Activated T-cell treated with anti-CD3 and anti-CD28 coated beads, Interleukin-2, amount 50 U/mL, for 48 hours (primary cell): ENCODE measurements at places on chromosomes 6 and 20.

DNA sequence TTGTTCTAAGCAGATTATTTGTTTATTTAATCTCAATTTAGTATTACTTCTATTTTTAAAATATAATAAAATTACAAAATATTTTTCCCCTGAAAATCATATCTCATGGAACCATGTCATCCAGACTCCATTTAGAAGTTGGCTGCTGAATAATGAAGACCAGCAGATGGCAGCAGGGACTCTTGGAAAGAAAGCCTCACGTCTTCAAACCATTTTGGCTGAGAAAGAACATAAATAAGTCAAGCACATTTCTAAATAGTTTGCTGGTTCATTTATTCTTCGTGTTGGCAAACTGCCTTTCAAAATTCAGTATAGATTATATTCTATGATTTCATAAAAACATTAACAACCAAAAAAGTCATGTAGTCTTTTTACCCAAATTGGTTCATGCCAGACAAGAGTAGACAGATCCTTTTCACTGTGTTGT is 71.7 kb downstream of the RCAN2 start:
- DNase-seq, result peak; percentile 27

DNA sequence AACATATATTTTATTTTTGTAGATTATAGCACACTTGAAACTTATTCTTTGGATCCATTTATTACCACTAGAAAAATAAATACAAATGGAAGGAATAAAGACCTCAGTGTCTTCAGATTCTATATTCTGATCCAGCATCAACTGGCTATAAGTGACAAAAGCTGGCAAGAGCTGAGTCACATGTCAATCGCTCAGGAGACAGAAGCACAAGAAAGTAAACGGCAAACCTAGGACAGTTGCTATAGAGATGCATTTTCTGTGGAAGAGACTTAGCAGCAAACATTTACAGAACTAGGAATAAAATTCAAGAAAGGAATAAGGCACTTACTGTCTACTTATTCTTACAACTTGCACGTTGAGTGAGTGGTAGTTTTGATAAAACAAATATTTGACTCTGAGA is 230.4 kb downstream of the CLVS2 start:
- DNase-seq, result no peak

DNA sequence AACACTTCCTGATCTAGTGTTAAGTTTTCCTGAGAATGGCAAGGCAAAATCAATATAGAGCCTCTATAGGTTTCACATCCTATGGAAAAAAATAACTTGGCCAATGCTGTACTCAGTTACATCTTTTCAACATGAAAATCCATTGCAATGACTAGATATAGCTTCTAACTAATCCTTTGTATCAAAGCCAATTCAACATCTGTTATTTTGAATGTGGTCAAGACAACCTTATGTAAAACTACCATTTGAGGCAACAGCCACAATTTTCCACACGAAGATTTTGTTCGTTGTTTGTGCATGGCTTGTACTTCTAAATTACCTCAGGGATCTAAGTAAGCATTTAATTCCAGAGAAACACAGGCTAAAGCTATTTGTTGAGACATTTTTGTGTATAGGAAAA is 637.8 kb upstream of the EYS start:
- DNase-seq, result no peak

DNA sequence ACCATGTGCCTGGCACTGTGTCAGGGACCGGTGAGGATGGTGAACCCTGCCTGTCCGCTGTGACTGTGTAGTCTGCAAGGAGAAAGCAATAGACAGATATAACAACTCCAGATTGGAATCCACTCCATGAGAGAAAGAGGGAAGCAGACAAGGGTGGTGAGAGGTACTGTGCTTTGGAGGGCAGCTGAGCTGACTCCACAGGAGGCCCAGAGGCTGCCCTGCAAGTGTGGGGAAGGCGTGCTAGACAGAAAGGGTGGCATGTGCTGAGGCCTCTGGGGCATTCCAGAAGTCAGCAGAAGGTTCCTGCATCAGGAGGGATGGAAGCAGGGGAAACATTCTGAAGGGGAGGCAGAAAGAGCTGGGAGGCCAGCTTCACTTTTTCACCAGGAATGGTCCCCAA is 39.3 kb upstream of the APCDD1L start:
- DNase-seq, result no peak

GRCh38 chr20:48761023-48761785 is 66.6 kb downstream of the PREX1 start:
- no peak for DNase-seq

- no peak for DNase-seq
Observed at GRCh38 chr6:579339-579738, 77.6 kb downstream of the HUS1B start.

- no peak for DNase-seq
Observed at GRCh38 chr6:136333824-136334464, 44.3 kb upstream of the BCLAF1 start.

DNA sequence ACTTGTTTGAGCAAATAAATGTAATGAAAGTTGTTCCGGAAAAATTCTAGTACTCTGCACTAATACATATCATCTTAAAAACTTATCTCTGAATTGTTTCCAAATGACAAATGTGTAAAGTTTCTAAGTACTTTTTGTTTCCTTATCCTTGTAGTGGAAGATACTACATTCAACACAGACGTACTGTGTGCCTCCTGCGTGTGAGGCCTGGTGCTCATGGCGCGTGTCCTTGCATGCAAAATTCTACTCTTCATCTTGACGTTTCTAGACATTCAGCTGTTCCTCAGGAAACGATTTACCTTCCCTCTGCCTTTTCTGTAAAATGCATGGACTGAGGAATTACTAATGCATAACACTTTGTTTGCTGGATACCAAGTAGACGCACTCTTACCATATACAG is 11.5 kb downstream of the DLL1 start:
- no peak for DNase-seq

DNA sequence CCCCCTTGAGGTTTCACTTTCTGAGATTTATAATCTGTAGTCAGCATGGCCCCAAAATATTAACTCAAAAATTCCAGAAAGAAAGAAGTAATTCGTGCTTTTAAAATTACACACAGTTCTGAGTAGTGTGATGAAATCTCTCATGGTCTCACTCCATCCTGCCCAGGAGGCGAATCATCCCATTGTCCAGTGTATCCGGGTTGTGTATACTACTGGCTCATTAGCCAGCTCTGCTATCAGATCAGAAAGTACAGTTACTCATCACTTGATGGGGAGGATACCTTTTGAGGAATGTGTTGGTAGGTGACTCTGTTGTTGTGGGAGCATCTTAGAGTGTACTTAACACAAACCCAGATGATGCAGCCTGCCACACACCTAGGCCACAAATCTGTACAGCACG is 65.2 kb downstream of the CDC5L start:
- DNase-seq, result no peak

GRCh38 chr20:24782301-24782700 is 166.8 kb upstream of the CST7 start:
- DNase-seq, result no peak

DNA sequence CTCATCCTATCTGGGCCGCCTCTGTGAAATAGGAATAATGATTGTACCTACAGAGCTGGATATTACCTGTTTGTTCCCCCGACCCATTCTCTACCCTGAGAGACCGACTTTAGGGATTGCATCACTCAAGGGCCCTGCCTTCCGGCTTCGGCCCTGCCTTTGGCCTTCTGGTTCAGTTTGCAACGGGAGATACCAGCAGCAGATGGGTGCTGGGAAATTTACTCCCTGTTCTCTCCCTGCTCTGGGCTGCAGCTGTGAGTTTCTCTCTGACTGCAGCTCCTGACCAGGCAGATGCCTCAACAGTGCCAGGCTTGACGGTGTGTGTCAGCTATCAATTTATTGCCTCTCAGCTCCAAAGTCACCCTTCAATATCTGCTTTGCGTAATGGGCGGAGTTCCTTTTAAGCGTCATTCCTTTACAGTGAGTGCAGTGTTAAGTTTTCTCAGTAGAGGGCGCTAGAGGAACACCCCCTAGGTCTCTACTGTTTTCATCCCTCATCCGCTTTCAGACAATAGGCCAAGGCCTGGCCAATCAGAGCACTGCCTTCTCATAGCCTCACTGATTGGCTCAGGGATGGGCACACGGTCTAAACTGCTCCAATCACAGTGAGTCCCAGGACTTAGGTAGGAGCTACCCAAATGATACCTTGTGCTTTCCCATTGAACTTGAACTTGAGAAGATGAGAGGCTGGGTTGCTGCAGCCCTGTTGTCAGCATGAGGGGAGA is 30.0 kb downstream of the KCNG1 start:
- peak; percentile 68 for DNase-seq
